ENCODE measurements at places on chromosomes 1 and 21.

DNA sequence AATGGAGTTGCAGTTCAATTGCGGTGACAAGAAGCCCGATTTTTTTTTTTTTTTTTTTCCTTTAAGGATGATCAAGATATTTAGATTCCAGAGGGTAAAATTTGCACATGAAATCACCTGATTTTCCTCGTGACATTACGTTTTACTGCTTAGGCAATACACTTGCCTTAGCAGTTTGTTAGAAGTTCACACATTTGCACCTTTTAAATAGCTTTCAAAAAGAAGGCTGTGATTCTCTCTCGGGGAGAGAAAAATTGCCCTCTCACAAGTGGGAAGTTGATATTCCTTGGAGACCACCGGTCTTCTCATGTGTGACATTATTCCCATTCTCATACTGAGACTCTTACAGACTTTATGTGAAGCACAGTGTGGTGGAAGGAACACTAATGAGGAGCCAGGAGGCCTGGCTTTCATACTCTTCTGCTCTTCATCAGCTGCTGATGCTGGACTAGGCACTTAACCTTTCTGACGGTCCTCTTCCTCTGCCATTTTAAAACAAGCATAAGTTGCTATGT lies 69.8 kb upstream of the HSPA13 start:
- no peak for DNase-seq

- no peak for DNase-seq
Measured at GRCh38 chr1:115114308-115114707, 25.0 kb upstream of the TSPAN2 start.

DNA sequence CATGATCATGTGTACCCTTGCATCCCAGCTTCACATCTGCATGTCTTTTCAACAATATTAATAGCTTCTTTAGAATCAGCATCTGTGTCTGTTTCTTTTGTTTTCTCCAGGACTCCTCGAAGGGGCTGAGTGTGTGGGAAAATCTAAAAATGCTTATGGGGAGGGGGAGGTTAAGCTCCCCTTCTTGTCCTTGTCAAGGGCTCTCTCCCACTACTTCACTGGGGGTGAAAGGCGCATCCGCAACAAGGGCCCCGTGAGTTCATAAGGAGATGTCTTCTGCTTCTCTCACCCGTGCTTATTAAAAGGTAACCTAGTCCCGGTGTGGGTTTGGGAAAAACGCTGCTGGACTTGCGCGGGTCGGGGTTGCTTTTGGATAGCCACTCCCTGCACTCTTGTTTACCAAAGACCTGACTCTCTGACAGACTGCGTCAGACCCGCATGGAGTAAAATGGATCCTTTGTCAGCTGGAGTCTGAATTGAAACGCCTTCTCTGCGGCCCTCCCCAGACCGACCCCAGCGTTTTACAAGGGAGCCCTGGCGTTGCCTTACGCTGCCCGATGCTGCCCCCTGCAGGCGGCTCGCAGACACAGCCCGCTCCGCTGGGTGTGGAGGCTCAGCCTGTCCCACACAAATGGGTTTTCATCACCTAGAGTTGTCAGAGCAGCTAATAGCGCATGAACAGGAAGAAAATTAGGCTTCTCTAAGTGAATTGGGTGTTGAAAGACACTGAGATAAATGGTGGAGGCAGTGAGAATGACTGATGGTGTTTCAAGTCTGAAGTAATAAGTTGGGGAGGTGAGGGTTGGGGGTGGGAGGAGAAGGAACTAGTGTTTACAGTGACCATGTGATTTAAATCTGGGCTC lies 53.8 kb downstream of the IER5 start:
- peak; percentile 89 for DNase-seq

DNA sequence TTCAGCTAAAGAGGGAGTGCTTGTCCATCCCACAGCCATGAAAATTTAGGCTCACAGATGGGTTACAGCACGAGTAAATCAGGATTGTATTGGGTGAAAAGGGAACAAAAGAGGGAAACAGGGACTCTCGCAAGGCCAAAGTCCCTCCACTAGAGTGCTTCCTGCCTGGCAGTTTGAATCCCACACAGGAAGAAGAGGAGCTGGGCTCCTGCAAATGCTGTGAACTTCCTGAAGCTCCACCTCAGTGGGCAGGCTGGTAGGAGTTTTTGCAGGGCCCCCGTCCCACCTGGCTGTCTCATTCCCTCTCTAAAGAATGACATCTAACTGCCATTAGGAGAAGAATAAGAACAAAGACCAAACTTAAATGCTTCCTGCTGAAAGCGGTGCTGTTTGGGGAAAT lies 712.0 kb upstream of the PRMT6 start:
- DNase-seq, result no peak

DNA sequence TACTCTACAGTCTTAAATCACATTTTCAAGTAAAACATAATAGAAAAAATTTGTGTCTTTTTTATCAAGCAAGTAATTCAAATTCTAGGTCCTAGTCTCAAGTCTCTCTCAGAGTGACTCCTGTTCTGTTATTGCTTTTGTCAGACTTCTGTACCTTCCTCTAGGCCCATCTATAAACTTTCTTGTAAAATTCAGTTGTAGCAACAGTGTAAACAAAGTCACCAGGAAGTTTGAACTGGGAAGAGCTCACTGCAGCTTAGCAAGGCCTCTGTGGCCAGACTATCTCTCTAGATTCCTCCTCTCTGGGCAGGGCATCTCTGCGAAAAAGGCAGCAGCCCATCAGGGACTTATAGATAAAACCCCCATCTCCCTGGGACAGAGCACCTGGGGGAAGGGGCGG lies 13.5 kb upstream of the ZNF678 start:
- no peak for DNase-seq

GRCh38 chr1:167373398-167373797 lies 144.9 kb downstream of the CD247 start:
- DNase-seq, result no peak

- no peak for DNase-seq
Measured at GRCh38 chr1:21027805-21028204, 148.9 kb downstream of the EIF4G3 start.

DNA sequence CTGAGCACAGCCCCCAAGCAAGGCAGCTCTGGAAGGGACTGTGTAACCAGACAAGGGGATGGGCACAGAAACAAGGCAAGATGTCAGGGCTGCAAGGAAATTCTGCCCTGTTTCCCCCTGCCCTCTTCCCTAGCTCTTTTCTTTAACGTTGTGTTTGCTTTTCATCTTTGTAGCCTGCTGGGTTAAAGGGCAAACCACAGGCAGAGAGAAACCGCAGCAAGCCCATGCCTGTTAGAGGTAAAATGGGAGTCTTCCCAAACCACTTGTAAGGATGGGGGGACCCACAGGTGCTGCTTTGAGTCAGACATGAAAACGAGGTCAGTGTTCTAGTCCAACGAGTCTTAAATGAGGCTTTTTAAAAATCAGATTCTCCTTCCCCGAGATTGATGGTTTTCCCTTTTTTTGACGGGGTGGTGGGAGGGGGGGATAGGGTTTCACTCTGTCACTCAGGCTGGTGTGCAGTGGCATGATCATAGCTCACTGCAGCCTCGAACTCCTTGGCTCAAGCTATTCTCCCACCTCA lies 13.3 kb downstream of the TGFBR3 start:
- DNase-seq, result no peak

DNA sequence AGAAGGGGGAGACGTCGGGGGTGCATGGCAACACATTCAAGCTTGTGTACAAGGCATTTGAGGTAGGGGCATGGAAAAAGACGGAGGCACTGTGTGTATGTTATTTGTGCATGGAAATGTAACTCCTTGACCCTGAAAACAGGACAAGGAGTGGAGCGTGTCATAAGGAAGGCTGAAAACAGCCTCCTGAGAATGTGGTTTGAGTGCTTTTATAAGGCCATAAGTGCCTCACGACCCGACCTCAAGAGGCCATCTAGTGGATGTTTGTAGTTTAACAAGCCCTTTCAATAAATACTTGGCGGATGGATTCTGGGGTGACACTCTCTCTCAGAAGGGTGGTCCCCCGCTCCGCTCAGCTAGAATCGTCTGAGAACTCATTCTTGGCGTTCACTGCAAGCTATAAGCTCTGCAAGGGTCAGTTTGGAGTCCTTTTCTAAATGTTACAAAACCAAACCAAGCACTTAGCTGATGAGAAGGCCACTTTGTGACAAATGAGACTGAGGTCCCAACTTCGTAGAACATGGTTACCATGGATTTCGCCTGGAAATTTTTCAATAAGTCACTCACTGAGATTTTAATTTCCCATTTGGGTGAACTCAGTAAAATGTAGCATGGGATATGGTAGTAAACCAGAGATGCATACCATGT lies 38.8 kb upstream of the CLCA4 start:
- peak; percentile 41 for DNase-seq

Data from B cell (primary cell).